ENCODE measurements at places on chromosomes 4 and X.

DNA sequence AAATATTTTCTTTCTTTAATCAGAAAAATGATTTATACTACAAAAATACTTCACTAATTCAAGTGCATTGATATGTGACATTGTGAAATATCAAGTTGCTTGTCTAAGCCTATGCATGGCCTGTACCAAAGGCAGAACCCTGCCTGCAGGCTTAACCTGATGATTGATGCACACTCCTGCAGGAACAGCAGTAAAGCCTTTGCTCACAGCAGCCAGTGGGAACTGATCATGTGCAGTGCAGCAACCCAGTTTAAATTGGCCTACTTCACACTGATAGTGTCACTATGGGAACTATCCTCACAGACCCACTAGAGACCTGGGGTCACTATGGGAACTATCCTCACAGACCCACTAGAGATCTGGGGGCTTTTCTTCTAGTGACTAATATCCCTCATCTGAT is 603.8 kb downstream of the RAPGEF2 start:
- no peak for DNase-seq

- DNase-seq: peak; percentile 71
These were observed 219.8 kb downstream of the OR13H1 start for GRCh38 chrX:131763674-131764073.

DNA sequence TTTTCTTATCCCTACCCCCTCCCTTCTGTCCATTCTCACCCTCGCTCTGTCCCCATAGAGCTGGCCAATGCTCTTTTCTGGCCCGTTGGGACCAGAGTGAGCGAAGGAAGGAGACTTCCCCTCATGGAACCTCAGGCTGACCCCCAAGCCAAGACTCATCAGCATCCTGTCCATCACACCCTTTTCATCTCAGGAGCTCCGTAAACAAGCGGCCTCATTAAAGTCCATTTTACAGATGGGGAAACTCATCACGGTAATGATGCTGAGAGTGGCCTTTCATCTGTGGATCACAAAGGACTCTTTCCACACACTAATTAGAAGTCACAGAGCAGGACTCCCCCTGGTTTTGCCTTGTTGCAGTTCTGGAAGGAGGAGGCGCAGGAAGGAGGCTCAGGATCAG is 67.4 kb upstream of the SLC34A2 start:
- no peak for DNase-seq

DNA sequence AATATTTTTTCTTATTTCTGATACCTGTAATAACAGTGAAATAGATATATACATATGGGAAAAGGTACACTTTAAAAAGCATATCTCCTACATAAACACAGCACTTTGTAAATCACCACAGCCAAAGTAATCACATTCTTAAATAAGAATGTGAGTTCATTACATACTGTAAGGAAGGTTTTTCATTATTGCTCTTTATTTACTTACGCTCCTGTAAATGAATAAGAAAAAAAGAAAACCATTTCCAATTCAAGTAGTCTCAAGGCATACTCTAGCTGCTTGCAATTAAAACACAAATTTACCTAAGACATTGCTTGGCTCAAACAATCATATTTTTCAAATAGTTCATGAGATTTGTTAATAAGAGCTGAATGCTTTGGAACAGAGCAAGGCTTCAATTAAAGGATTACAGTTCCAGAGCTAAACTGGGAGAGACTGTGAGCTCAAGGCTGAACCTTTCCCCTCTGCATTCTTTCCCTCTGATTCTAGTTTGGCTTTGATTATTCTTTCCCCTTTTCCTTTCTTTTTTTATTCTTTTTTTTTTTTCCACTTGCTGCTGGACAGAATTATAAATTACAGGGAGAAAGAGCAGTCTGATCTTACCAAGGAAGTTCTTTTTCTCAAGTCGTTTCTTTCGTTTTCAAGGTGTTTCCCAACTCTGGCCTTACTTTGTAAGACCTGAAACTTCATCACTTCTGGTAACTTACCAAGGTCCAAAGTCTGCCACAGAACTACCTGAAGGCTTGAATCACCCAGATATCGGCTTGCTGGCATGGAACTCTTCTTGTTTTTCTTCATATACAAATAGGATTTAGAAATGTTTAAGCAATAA is 278.3 kb downstream of the INPP4B start:
- DNase-seq: no peak

GRCh38 chr4:85154591-85154990 is 188.1 kb upstream of the WDFY3 start:
- DNase-seq: no peak
